Activated naive CD4-positive, alpha-beta T cell treated with anti-CD3 and anti-CD28 coated beads, Interleukin-2, amount 50 U/mL, for 16 hours (primary cell): ENCODE measurements at places on chromosomes 16 and 17.

DNA sequence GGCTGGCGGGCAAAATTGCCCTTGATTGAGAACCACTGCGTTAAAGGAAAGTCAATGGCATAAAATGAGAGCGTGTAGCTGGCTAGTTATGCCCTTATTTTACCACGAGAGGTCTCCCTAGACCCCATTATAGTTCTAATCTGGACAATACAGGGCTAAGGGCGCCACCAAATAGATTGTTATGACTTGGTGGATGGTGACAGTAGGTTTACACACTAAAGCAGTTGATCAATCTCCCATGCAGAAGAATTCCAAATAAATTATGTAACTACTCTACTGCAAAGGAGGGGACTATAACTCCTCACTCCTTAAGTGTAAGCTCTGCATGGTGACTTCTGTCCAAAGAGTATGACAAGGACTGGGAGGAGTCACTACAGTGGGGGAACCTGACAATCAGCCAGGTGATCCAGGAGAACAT lies 20.4 kb upstream of the YPEL2 start:
- peak; percentile 21 for DNase-seq

DNA sequence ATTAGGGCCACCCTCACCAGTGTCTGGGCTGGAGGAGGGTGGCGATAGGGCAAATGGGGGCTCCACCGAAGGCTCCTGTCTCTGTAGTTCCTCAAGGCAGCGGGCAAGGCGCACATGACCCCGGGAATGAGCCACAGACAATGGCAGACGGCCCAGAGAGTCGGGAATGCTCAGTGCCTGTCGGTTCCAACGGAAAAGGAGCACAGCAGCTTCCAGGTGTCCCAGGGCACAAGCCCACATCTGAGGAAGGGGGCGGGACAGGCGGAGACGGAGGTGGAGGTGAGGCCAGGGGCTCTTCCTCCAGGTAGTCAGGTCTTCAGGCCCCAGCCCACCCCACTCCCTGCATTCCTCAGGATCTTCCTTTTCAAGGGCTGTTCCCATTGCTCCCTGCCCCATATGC lies 5.1 kb upstream of the SPAG7 start:
- no peak for DNase-seq

GRCh38 chr16:70576431-70577255 lies 53.0 kb downstream of the SF3B3 start:
- no peak for DNase-seq

DNA sequence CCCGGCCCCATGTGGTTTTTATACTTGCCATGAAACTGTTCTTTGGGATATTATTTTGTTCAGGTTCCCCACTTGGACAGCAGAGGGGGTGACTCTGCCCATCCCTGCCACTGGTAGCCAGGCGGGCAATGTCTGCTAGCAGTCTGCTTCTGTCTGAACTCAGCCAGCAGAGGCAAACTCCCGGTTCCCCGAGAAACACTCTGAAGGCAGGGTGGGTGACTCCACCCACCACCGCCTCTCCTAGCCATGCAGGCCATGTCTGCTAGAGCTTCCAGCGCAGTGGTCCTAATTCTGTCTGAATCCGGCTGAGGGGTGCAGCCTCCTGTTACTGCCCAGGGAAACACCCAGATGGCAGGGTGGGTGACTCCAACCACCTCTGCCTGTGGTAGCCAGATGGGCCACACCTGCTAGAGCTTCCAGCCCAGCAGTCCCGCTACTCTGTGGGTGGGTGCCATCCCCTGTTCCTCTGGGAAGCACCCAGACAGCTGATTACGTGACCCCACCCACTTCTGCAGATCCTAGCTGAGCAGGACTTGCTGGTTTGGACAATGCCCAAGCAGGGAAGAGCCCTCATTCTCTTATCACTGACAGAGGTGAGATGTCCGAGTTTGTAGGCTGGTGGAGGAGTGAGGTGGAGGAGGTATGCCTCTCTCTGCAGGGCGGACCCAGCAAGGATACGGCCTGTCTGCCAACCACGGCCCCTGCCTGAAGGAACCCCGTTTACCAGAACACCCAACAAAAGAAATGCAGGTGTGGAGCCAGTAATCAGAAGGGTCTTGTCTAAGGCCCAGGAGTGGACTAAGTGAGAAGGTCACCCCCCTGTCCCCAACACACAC lies 22.4 kb downstream of the NLRP1 start:
- no peak for DNase-seq

GRCh38 chr17:27466743-27467375 lies 10.6 kb downstream of the KSR1 start:
- peak; percentile 77 for DNase-seq

DNA sequence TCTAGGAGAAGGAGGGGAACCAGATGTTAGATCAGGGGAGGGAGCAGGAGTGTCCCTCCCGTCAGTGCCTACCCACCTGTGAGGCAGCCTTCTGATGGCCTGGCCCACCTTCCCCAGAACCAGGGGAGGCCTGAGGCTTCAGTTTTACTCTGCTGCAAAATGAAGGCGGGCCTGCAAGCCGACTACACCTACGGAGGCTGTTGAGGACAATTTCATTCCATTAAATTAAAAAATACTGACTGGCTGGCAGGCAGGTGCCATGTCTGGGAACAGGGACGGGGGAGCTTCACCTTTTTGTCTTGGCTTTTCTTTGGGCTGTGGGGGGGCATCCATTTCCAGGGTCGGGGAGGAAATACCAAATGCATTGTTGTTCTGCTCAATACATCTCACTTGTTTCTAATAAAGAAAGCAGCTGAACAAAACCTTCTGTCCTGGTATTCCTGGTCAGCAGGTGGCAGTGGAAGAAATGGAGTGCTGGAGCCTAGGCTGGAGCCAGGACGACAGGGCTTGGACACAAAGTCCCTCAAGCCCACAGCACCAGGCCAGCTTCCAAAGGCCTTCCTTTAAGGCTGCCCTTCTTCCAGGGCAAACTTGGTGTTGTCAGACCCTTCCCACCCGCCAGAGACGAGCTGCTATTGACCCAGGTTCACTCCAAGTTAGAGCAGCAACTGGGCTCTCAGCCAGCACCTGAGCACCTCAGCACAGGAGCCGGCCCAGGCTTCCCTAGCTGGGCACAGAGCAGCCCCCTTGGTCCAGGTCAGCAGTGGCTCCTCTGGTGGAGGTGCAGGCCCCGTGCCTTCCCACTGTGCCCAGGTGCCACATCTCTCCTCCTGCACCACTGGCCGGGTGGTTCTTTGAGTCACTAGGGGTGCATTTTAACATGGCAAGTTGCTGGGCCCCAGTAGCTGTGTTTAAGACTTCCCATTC lies 23.5 kb downstream of the PLCD3 start:
- DNase-seq, result no peak

GRCh38 chr17:46106966-46107644 lies 86.1 kb downstream of the KANSL1 start:
- no peak for DNase-seq

GRCh38 chr16:2372684-2373083 lies 32.2 kb upstream of the ABCA3 start:
- DNase-seq, result no peak

- no peak for DNase-seq
Measured at GRCh38 chr16:87687126-87687910, 78.5 kb downstream of the KLHDC4 start.

DNA sequence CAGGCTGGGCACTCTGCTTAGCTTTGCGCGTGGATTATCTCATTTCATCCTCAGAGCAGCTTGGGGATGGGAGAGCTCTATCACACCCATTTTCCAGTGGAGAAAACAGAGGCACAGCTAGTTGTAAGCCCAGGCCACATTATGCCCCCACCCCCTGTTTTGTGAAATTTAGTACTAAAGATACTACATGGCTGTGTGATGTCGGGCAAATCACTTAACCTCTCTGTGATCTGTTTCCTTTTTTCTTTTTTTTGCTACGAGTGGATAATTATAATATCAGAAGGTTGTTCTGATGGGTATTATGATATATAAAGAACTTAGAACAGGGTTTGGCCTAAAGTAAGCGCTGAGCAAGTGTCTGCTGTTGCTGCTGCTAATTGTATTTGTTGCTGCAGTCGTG lies 41.6 kb downstream of the ABAT start:
- no peak for DNase-seq

GRCh38 chr16:69917739-69918138 lies 33.4 kb upstream of the CLEC18A start:
- no peak for DNase-seq

DNA sequence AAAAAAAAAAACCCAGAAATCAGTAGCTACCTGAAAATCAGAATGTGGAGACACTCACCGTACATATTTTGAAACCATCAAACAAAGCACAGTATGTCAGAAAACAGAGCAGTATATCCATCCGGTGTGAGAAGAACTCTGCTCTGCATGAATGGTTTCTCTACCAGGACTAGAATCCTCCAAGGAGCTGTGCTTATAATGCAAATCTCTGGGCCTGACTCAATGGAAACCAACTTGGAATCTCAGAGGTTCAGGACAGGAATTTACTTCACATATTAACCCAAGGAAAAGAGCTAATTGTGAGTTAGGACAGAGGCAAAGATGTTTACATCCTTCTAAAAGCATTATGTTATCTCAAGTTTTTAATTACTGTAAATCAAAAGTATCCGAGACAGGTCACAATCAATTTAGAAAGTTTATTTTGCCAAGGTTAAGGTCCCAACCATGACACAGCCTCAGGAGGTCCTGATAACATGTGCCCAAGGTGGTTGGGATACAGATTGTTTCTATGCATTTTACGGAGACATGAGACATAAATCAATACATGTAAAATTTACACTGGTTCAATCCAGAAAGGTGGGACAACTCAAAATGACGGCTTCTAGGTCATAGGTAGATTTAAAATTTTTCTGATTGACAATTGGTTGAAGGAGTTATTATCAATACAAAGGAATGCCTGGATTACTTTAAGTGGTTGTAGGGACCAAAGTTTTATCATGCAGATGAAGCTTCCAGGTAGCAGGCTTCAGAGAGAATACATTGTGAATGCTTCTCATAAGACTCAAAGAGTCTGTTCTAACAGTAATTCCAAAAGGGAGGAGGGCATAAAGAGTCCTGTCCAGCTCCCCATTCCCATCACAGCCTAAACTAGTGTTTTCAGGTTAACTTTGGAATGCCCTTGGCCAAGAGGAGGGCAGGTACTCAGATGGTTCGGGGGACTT lies 164.1 kb downstream of the CDH8 start:
- no peak for DNase-seq

DNA sequence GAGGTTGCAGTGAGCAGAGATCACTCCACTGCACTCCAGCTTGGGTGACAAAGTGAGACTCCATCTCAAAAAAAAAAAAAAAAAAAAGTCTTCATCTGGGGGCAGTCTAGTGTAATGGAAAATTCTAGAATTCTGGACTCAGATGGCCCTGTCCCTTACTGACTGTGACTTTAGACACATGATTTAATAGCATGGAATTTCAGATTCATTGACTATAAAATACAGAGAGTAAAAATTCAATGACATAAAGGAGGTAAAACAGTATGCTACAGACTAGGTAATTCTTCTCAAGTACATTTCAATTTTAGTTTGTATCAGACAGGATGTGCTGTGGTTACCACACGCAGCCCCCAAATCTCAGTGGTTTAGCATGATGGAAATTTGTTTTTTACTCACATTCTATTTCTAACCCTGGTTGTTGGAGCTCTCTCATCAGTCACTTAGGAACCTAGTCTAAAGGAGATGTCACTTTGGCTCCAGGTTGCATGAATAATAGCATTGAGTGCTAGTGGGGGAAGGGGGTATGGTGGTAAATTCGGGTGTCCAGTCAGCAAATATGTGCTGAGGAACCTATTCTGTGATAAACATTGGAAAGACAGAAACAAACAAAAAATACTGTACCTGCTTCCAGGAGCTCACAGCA lies 444.0 kb downstream of the XYLT1 start:
- DNase-seq, result peak; percentile 28

- no peak for DNase-seq
Measured at GRCh38 chr16:53219371-53219770, 164.6 kb downstream of the CHD9 start.

- DNase-seq, result no peak
Measured at GRCh38 chr16:70715055-70715858, 29.4 kb upstream of the MTSS2 start.

- no peak for DNase-seq
Measured at GRCh38 chr17:39001703-39002637, 34.8 kb upstream of the FBXO47 start.

DNA sequence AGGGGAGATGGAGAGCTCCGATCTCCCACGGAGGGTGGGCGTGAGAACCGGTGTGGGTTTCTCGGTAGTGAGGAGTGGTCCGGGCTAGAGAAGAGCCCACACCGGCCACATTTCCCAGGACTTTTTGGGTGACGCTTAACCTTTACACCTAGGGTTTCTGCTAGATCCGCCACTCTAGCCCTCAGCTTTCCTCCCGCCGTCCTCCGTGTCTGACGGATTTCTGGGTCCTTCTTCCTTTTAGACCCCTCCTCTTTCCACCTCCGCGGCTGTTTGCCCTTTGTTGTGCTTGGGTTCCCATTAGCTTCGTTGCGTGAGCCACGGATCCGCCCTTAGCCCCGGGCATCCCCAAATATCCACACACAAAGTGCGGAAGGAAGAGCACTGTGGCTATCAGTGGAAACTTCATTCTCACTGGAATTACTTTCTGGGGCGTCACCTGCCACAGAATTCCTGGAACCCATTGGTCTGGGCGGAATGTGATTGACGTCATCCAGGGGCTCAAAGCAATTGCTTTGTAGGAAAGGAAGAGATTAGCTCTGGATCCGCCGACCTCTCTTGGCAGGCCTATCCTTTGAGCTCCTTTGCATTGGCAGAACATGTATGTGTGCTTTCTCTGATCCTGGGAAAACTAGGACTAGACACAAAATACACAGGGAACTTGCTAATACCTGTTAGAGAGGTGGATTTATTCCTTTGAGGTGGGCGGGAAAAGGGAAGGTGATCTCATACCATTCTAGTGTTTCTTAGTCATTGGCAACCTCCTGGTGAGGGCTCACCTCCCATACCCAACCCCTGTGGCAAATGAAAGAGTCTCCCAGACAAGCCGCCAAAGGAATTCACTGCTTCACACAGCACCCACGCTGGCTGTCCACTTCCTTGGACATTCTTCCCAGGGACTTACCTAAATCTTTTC lies 654 bp downstream of the TNFAIP1 start:
- no peak for DNase-seq

DNA sequence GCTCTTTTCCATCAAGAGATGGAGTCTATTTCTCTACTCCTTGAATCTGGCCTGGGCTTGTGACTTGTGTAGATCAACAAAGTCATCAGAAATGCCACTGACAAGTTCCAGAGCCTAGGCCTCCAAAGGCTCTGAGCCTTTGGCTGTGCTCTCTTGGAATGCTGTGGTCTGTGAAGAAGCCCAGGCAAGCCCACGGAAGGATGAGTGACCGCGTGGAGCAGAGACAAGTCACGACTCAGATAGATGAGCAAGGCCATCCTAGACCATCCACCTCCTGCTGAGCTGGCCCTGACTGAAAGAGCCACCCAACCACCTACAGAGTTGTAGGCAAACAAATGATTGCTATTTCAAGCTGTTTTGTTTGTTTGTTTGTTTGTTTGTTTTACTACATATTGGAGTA lies 11.6 kb upstream of the ICAM2 start:
- DNase-seq, result no peak
